ENCODE measurements at places on chromosomes 7 and 10.

- no peak for DNase-seq
These were observed 73.8 kb upstream of the ELN start for GRCh38 chr7:73954181-73954580.

- peak; percentile 58 for DNase-seq
These were observed 24.3 kb downstream of the HTRA1 start for GRCh38 chr10:122485670-122486069.

DNA sequence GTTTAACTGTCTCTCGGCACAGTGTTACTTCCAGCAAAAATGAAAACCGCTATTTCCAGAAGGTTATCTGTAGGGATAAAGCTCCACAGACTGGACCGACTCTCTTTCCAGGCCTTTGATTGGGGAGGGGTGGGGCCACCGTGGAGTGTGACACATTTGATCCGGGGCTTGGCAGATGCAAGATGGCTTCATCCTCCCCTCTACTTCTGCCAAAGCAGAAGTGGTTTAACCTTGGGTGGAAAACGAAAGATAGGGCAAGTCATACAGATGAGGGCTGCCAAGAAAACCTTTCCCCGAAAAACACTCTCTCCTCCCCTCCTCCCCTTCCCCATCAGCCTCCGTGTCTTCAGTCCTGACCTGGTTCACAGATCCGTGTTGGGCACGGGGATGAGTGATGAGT lies 139.7 kb upstream of the SH2B2 start:
- DNase-seq = peak; percentile 65

GRCh38 chr10:122376364-122376961 lies 2.0 kb downstream of the PLEKHA1 start:
- DNase-seq = no peak

Measured in suppressor macrophage treated with lipopolysaccharide for 1 hour (primary cell).